ENCODE measurements at places on chromosomes 12 and 14.

- DNase-seq: no peak
These were observed 15.7 kb downstream of the SLC38A2 start for GRCh38 chr12:46356655-46357437.

GRCh38 chr14:100573757-100574641 is 13.2 kb downstream of the BEGAIN start:
- DNase-seq: no peak

GRCh38 chr12:120388691-120389481 is 19.9 kb upstream of the MSI1 start:
- no peak for DNase-seq

- DNase-seq: no peak
These were observed 239.1 kb downstream of the SSPN start for GRCh38 chr12:26434299-26435068.

DNA sequence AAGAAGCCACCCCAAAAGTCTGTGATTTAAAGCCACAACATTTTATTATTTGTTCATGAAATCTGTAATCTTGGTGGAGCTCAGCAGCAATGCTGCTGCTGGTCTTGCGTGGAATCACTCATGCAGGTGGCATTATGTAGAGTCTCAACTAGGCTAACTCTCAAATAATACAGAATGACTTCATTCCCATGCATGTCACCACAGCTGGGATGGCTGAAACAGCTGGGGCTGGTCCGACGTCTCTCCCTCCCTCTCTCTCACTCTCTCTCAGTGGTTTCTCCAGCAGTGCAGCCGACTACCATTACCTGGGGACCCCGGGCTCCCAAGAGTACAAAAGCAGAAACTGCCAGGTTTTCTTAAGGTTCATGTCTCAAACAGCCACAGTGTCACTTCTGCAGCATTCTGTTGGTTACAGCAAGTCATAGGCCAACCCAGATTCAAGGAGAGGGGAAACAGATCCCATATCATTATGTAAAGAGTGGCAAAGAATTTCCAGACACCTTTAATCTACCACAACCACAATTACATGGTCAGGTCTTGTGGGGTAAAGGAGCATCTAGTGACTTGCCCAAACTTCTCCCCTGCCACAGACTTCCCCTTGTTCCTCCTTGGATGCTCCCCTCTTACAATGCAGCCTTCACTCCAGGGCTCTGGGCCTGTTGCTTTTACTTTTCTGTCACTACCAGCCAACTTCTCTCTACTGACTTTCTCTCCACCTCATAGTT is 192.0 kb upstream of the HMGA2 start:
- no peak for DNase-seq

DNA sequence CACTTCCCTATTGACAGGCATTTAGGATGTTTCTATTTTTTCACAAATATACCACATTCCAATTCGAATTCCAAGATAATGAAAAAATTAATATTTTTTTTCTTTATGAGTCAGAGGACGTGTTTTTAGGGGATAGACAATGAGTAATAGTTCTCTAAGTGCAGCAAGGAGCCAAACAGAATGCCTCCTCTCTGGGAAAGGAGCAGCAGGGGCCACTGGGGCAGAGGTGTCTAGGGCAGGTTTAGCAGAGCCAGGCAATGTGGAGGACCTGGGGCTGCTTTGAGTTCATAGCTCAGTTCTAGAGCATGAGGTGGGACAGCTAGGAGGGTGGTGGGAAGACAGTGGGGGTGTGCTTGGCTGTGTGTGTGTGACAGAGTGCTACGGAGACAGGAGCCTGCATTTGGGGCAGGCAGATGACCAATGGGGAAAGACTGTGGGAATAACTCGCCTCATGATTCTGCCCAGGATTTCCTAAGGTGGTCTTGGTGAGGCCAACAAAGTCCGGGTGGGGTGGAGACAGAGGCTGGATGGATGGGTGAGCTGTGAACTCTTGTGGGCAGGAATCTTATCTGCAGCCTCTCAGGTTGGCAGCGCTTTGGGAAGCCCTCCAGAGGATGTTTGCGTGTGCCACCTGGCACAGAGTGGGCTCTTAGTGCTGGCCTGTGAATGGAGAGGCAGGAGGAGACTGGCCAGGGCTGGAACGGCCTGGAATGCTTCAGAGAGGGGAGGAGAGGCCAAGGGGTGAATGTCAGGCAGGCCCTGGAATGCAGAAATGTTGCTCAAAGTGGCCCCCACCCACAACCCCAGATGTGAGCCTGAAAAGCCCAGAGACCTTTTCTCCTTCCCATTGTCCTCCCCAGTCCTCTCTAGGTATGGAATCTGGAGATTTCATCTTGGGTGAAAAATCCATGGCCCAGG is 2.4 kb upstream of the KRT7 start:
- DNase-seq: no peak

DNA sequence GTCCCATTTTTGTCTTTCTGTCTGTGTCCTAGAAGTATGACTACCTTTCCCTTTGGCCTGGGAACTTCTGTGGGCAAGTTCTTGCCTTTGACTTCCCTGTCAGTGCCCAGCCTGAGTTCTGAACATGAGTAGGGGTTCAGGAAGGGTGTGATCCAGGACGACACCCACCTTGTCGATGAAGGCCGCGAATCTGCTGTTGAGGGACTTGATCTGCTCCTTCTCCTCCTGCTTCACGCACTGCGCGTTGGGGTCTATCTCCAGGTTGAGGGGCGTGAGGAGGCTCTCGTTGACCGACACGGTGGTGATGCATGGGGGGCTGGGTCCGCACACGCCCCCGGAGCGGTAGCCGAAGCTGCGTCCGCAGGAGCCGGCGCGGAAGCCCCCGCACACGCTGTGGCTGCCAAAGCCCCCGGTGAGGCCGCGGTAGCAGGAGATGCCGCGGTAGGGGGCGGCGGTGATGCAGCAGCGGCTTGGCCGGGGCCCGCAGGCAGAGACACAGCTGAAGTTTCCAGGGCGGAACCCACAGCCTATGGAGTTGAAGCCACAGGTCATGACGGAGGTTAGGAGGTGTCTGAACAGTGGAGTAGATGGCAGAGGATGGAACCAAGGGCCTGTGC is at the start of gene KRT83:
Gene KRT83 (minus strand): TSS at position 615 of the 617 bp plus-strand sequence. CDS start 63 bp downstream, at position 552.
- no peak for DNase-seq

DNA sequence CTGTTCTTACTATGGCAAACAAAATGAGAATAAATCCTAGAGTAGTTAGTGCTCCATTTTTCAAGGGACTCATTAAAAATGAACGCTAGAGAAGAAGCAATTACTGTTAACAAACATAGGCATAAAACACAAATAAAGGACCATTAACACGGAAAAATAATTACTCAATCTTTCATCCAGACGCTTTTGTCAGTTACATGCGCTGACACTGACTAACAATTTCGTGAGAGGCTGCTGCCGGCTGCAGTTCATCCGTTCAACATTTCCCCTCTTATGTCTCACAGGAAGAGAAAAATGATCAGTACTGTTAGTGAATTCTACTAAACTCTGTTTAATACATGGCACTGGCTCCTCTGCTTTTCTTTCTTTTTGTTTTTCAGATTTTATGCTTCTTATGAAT is 472.7 kb upstream of the FLRT2 start:
- DNase-seq: no peak

GRCh38 chr12:62328296-62328921 is 68.2 kb downstream of the USP15 start:
- DNase-seq: no peak

- DNase-seq: no peak
These were observed 58.7 kb upstream of the PDE3A start for GRCh38 chr12:20309504-20310148.

Data from SK-N-MC (cell line).